HT1080 (cell line): ENCODE measurements at places on chromosomes 3 and 15. TPM values are rescaled to one million over a fixed set of nuclear protein-coding genes. Genes with fewer than 3 reads are reported as not detected.

The AP3B2 gene
- total RNA-seq = not detected in 2 replicates

The CADM2 gene
- total RNA-seq = 0.50 TPM in 1 of 2 replicates, not detected in the other

The SYNPR gene
- total RNA-seq = not detected in 2 replicates

The SAXO2 gene
- 0.35 and 0.70 TPM in 2 replicates for total RNA-seq

The AHSG gene
- total RNA-seq = 0.32 TPM in 1 of 2 replicates, not detected in the other

- DNase-seq = peak; percentile 85
Observed at GRCh38 chr15:89112341-89112971, 24.2 kb downstream of the ABHD2 start.

GRCh38 chr15:90619468-90619867 lies 89.7 kb downstream of the CRTC3 start:
- DNase-seq = no peak

DNA sequence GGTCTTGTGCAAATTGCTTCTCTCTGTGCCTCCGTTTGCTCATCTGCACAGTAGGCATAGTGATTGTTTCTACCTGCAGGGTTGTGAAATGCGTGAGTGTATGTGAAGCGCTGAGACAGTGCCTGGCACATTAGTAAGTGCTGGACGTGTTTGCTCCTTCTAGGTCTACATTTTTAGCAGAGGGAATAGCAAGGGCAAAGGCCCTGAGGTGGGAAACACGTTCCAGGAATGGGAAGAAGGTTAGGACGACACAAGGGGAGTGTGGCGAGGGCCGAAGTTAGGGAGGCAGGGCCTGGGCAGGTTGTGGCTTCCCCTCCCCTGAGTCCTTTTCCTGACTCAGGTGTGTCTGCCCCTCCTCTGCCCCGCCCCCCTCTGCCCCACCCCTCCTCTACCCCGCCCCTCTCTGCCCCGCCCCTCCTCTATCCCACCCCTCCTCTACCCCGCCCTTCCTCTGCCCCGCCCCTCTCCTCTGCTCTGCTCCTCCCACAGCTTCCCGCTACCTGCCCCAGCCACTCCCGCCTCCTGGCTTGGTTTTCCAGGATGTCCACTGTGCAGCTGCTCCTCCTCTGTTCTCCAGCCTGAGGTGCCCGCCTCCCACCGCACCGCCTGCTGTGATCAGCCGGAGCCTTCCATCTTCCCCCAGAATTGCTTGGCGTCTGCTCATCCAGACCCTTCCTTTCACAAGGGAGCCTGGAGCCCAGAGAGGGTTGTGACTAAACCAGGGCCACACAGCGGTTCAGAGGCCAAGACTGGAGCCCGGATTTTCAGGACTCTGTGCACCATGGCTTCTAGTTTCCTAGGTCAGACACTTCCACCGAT lies 31.1 kb upstream of the SMAD6 start:
- DNase-seq = no peak

DNA sequence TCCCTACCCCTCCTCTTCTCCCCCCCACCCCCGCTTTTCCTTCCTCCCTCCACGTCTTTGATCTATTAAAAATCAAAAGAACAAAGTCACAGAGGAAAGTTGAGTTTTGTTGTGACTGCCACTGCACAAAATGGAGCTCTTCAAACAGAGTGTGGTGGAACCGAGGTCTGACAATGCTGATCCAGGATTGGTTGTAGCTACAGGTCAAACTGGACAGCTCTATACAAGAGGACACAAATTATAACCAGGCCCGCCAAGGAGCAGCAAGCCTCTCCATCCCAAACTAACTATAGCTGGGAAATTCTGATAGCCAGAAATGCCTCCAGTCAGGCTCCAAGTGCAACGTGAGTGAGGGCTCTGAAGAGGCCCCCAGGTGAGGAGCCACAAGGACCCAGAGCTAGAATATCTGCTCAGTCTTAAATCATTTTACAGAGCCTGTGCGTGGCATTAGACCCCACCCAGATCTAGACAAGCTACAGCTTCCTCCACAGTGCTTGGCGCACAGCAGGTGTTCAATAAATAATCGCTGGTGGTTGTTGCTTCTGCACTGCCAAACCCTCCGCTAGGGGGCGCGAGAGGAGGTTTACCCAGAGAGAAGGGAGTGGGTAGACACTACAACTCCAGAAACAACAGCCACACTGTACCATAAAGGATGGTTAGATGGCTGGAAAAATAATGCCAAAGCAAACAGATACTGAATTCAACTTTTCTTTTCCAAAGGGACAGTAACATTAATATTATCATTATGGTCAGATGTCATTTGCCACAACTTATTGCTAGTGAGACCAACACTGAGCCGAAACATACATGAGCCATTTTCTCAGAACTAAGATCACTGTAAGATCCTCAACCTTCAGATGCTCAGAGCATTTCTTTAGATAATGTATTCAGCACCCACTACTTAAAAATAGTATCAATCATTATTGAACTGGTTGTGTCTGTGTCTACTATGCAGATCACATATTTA lies 44.6 kb downstream of the ZIC4 start:
- peak; percentile 24 for DNase-seq

- DNase-seq = no peak
Observed at GRCh38 chr3:149026718-149027117, 35.4 kb downstream of the GYG1 start.

GRCh38 chr15:70322051-70322668 lies 224.4 kb upstream of the TLE3 start:
- DNase-seq = no peak

DNA sequence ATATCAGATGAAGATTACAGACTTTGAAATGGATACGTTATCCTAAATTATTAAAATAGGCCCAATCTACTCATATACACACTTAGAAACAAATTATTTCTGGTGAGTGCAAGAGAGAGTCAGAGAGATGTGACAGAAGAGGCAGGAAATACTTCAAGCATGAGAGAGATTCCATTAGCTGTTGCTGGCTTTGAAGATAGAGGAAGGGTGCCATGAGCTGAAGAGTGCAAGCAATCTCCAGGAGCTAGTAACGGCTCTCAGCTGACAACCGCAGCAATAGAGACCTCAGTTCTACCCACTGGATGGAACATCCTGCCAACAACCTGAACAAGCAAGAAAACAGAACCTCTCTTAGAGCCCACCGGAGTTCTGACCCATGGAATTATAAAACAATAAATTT lies 270.7 kb upstream of the SLITRK3 start:
- DNase-seq = peak; percentile 36
